ENCODE measurements at places on chromosomes 4 and X. TPM values are rescaled to one million over a fixed set of nuclear protein-coding genes. Genes with fewer than 3 reads are reported as not detected.

- no peak for DNase-seq
These were observed 397.5 kb upstream of the PPP1R2C start for GRCh38 chrX:43175434-43175833.

DNA sequence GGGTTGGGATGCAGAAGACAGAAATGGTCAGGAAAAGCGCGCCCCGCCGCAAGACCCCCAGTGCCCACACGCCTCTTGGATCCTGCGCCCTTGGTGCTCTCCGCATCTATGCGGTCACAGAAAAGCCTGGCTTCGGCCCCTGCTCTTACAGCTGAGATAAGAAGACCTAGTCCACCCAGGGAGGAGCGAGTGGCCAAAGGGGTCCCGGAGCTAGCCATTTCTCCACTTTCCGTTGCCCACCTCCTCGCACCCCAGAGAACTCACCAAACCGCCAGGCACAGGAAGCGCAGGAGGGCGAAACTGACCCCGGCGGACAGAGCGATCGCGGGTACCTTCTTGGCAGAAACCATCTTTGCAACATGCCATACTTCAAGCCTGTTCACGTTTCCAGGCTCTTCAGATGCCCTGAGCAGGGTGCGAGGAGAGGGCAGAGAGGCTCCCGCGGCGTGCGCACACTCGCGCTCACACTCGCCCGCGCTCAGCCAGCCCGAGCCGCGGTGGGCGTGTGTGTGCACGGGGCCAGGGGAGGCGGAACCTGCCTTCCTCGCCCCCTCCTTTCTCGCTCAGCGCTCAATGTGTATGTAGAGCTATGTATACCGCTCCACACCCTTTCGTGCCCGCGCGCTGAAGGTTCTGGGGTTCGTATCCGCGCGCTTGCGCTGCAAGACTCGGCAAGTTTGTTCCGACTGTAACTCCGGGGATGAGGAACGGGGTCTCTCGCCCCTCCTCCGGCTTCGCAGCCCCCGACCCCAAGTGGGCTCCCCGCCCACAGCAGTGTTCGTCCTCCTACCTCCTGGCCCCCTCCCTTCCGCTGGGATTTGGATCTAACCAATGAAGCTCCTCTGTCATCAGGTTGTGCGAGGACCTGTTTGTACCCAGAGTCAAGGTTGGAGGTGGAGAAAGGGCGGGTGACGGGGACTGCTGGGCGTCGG is at the start of gene GABRA4:
Gene GABRA4, minus strand, starts transcription at position 507 of the 932 bp plus-strand sequence. Its CDS starts 157 bp downstream, at position 350.
- no peak for DNase-seq

DNA sequence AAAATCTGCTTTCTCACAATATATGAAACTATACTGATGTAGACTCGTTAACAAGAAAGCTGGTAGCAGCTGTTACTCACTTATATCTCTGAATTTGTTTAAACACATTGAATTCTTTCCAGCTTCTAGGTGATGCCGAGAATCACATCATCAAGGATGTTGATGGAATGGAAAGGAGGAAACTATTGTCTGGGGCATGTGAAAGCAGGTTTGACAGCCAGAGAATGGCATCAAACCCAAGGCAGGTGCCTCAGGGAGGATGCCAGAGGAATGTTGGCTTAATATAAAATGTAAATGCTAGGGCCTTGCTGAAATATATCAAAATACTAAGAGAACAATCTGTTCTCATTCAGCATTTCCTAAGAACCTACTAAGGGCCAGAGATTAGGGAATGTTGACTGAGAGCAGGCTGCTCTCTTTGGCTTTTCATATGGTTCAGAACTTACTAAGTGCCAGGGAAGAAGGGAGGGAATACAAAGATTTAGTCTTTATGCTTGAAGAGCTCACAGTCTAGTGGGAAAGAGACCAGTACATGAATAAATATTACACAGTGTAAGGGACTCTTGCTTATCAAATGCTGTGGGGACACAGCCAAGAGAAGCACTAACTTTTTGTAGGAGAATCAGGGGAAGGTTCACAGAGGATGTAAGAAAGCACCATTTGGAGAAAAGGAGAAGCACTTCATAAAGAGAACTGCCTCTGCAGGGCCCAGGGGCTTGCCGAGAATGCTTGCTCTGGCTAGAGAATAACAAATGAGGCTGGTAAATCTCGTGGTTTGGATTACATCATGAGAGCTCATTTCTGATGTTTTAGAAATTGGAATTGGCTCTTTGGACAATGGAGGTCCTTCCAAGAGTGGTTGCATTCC is 14.7 kb downstream of the SLIT2 start:
- no peak for DNase-seq

- no peak for DNase-seq
These were observed 25.0 kb upstream of the DGKK start for GRCh38 chrX:50495616-50496015.

GRCh38 chr4:61590881-61591280 is 390.8 kb downstream of the ADGRL3 start:
- DNase-seq = no peak

DNA sequence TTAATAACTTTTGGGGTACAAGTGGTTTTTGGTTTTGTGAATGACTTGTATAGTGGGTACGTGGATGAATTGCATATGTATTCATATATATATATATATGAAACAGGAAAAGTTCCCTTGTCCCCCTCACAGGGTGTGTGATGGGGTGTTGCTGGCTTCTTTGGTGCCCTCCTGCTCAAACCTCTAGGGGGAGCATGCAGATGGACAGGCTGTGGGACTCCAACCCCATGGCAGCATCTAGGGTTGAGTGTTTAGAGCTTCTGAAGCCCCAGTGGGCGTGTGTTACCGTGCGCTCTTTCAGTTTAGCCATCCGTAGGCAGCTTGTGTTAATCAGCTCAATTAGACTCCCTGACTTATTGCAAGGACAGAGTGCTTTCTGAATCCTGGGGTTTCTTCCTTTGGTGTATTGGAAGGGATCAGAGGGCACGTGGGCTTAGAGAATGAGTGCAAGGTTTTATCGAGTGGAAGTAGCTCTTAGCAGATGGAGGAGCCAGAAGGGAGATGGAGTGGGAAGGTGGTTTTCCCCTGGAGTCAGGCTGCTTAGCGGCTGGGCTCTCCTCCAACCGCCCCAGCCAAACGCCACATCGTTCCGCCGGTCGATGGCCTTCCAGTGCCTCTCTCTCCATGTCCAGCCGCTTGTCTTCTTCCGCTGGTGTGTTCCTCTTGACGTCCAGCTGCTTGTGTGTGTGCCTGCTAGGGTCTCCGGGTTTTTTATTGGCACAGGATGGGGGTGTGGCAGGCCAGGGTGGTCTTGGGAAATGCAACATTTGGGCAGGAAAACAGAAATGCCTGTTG is 674.4 kb upstream of the LCORL start:
- DNase-seq = no peak

- DNase-seq = no peak
These were observed 11.6 kb downstream of the THAP6 start for GRCh38 chr4:75525910-75526309.

GRCh38 chrX:149398027-149398426 is 107.1 kb downstream of the IDS start:
- DNase-seq = no peak

DNA sequence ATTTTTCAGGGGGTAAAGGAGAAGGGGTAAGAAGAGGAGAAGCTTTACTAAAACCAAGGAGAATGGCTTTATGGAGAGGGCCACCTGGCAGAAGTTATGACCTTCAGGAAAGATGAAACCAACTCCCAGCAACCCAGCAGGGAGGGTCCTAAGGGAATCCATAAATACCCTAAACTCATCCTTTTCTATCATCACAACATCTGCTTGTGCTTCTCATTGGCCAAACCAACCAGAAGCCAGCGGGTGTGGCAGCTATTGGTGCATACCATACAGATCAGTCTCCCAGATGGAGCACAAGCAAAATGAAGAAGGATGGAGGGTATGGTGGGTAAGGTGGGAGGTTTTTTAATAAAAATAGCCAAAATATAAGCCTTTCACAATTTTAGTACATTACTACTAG is 58.5 kb upstream of the ARSJ start:
- no peak for DNase-seq

- no peak for DNase-seq
These were observed 14.1 kb upstream of the CYTL1 start for GRCh38 chr4:5033281-5033841.

GRCh38 chrX:72715546-72715945 is 1.4 kb upstream of the PHKA1 start:
- DNase-seq = no peak

GRCh38 chrX:149541521-149542047 is 772 bp downstream of the EOLA1 start:
- no peak for DNase-seq

- DNase-seq = no peak
These were observed 65.9 kb upstream of the HPF1 start for GRCh38 chr4:169823685-169824084.

The NUDT10 gene
- 0.59 TPM for total RNA-seq

The TENM3 gene
- total RNA-seq = 78.3 TPM

The CTSO gene
- total RNA-seq = 10.0 TPM

The H2BW2 gene
- not detected for total RNA-seq

The ENAM gene
- total RNA-seq = not detected

The DNAAF6 gene
- not detected for total RNA-seq

The RADX gene
- not detected for total RNA-seq

The TLR7 gene
- total RNA-seq = not detected
